IMR-90 (cell line): ENCODE measurements at places on chromosomes 13 and 19. TPM values are rescaled to one million over a fixed set of nuclear protein-coding genes. Genes with fewer than 3 reads are reported as not detected.

HIF3A gene
- total RNA-seq = not detected in 2 replicates

LAIR1 gene
- total RNA-seq = not detected in 2 replicates

GATAD2A gene
- 23.5 and 32.8 TPM in 2 replicates for total RNA-seq

PRR19 gene
- 0.28 and 0.36 TPM in 2 replicates for total RNA-seq

OVOL3 gene
- not detected in 2 replicates for total RNA-seq

LRRC8E gene
- 6.9 and 7.2 TPM in 2 replicates for total RNA-seq

PSG1 gene
- 0.90 and 1.1 TPM in 2 replicates for total RNA-seq

WDR18 gene
- 37.1 and 38.9 TPM in 2 replicates for total RNA-seq

CCDC70 gene
- total RNA-seq = not detected in 2 replicates

ATXN8OS gene
- not detected in 2 replicates for total RNA-seq

CALR3 gene
- not detected in 2 replicates for total RNA-seq

IL4I1 gene
- total RNA-seq = under 0.01 and 0.36 TPM in 2 replicates

KLK7 gene
- not detected in 2 replicates for total RNA-seq

CYP4F2 gene
- not detected in 2 replicates for total RNA-seq

HSH2D gene
- not detected in 2 replicates for total RNA-seq

CD37 gene
- not detected in 2 replicates for total RNA-seq

FAM216B gene
- total RNA-seq = not detected in 2 replicates

RYR1 gene
- total RNA-seq = under 0.01 TPM in 1 of 2 replicates, not detected in the other

ZNF561 gene
- 38.9 TPM in 2 replicates for total RNA-seq

GRIN2D gene
- under 0.01 TPM in 2 replicates for total RNA-seq

MUC16 gene
- total RNA-seq = not detected in 2 replicates

DAND5 gene
- not detected in 2 replicates for total RNA-seq

UBE2L5 gene
- total RNA-seq = 0.18 TPM in 1 of 2 replicates, not detected in the other

PIK3R2 gene
- total RNA-seq = 8.9 and 12.2 TPM in 2 replicates

DKKL1 gene
- not detected in 2 replicates for total RNA-seq

CACNG8 gene
- total RNA-seq = not detected in 2 replicates

MYO1F gene
- under 0.01 and 0.18 TPM in 2 replicates for total RNA-seq

GSX1 gene
- total RNA-seq = not detected in 2 replicates

SELENOV gene
- total RNA-seq = not detected in 2 replicates

EFNA2 gene
- not detected in 2 replicates for total RNA-seq

IGFL1 gene
- not detected in 2 replicates for total RNA-seq

ZNF836 gene
- 4.1 and 5.0 TPM in 2 replicates for total RNA-seq

LILRB5 gene
- not detected in 2 replicates for total RNA-seq
